ENCODE measurements at places on chromosomes 3 and 15.

- DNase-seq, result no peak
Measured at GRCh38 chr15:47588958-47589357, 128.3 kb upstream of the SEMA6D start.

DNA sequence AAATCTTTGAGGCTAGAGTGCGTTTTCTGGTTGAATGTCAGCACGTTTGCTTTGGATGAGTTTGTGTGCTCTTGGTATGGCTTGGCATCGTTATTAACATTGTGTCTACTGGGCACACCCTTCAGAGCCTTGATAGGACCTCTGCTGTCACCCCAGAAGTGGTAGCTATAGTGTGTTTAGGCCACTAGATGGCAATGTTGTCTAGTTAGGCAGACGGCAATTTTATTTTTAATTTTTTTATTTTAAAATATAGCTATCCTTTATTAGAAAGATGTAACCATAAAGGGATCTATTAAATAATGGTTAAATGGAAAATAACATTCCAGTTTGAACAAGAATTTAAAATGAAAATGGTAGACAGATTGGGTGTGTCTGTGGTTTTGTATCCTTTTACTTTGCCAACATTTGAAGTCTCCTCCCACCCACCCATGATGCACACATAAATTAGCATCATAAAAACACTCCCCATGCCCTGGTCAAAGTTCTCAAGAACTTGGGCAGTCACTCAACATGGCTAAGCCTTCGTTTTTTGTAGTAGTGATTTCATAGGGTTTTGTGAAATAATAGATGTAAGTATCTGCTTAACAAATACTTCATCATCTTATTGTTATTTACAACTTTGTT, 200.7 kb downstream of the KCNH8 start:
- no peak for DNase-seq

DNA sequence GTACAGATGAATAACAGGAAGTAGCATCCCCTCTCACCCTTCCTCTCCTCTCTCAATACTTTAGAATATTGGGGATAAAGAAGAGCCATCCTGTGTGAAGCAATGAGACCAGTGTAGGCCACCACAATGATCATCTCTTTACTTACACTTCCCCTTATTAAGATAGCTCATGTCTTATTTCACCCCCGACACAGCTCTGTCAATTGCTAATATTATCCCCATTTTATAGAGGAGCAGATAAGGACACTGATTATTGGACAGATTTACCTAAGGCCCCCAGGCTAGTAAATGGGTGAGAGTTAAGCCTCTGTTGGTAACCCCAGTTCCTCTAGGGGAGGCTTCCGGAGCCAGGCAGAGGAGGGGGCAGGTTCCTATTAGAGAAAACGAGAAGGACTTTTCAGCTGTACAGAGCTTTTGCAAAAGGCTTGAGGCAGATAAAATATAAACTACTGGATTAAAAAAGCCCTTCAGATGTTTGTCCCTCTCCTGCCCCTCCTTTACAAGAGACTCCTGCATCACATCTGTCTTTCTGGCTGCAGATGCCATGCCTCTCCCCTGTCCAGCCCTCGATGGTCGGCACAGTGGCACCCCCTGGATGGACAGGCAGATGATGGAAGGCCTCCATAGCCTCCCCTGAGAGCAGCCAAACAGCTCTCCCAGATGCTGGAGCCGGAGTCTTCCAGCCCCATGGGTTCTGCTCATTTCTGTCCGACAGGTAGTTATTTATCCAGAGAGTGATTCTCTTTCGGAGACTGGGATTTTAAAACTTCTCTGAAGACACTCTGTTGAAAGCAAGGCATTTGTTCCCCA, 49.4 kb upstream of the LCTL start:
- DNase-seq, result no peak

DNA sequence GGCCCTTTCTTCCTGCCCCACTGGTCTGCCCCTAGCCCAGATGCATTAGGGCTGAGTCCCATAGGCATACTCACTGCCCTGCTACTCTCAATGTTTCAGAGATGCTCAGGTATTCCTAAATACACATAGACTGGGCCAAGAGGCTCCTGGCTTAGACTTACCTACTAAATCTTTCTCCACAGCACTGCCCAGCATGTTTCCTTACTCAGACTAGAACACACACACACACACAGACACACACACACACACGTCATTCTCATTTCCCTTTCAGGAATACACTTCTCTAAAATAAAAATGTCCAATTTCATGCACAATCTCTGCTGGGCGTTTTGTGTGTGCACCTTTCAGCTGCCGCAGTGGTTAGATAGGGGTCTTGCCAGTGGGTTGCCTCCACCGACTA, 175.7 kb downstream of the FAM43A start:
- DNase-seq, result no peak

- no peak for DNase-seq
Measured at GRCh38 chr15:95557226-95558046, 773.1 kb upstream of the NR2F2 start.

- no peak for DNase-seq
Measured at GRCh38 chr3:123590685-123591450, 6.0 kb upstream of the HACD2 start.

DNA sequence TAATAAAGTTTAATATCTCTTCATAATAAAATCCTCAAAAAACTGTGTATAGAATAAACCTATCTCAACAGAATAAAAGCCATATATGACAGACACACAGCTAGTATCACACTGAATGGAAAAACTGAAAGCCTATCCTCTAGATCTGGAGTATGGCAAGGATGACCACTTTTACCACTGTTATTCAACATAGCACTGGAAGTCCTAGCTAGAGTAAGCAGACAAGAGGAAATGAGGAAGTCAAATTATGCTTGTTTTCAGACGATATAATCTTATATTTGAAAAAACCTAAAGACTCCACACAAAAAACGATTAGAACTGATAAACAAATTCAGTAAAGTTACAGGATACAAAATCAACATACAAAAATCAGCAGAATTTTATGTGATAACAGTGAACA, 57.4 kb upstream of the DIPK2A start:
- no peak for DNase-seq

- peak; percentile 65 for DNase-seq
Measured at GRCh38 chr3:63015614-63016309, 140.5 kb upstream of the CADPS start.

DNA sequence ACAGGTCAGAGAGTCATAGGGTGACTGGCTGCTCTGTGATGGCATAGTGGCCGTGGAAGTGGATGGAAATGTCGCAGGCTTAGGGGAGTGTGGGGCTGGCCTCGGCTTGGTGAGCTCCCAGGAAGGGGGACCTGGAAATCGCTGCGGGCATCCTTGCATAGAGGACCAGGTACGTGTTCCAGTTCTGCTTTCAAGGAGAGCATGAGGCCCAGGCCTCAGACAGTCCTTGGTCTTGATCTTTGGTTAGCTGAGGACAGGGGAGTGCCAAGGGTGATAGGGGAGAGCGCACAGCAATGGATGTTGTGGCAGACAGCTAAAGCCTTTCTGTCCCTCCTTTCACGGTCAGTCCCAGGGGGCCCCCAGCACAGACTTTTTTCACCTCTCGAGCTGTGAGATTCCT, 110.5 kb downstream of the SNRPN start:
- no peak for DNase-seq

DNA sequence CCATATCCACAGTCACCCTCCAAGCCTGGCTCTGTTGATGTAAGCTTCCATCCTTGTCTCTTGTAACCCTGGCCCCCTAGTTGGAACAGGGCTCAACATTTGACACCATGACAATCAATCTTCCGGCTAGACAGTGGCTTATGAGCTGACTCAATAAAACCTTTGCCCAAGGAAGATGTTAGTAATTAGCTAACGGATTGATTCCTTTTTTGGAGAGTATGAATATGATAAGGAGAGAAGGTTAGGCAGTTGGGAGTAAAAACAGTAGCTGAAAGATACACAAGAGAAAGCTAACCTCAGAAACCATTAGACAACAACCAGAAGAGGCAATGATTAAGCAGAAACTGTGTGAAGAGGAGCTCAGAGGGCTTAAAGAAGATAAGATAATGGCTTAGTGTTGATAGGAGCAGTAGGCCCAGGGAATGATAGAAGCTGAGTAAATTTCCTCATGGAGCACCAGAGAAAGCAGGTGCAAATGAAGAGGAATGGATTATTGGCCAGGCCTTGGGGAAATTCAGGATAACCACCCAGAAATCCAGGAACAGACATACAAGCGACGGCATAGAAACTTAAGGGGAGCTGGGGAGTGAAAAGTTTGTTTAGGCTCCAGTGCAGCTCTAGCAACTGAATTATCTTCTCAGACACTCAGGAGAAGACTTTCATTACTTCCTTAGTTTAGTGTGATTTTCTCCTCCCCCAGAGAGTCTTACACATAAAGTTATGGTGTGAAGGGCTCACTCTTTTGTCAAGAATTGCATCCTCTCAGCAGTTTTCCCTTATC, 7.8 kb upstream of the RFX7 start:
- DNase-seq, result no peak

DNA sequence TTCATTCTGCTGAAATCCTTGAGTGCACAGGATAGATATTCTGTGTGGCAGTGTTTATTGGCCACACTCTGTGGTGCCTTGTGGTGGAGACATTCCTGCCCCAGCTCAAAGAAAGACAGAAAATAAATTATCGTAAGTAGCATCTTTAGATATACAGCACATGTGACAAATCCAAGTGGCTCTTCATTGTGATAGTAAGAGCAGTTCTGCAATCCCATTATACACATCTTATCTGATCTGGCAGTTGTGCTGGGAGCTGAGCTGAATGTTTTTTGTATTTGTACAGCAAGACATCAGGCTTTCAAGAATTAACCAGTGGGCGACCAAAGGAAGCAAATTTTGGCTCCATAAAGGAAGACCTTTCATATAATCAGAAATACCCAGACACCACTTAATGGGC, 235.3 kb upstream of the MRPL3 start:
- no peak for DNase-seq

DNA sequence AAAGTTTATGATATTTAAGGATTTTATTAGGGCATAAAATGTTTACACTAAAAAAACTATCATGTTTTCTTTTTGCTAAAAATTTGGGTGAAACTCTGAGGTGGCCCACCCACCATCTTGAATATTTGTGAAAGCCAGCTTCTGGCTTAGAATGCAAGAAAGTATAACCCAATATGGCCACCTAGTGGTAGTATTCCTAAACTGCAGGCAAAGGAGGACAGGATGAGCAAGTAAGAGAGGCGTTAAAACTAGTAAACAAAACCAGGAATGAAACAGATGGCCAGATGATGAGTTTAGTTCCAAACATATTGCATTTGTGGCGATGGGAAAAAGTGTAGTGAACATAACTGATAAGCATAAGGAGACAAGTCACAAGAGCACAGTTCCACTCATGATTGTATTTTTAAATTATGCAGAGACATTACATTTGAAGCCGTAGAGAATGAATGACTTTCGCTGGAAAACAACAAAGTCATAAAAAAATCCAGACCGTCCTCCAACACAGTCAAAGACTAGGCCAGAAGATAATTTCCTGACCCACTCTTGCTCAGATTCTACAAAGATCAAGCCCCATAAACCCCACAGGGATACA, 103.3 kb upstream of the PRTG start:
- DNase-seq, result peak; percentile 48

GRCh38 chr3:188104050-188104449, 49.9 kb upstream of the LPP start:
- DNase-seq, result no peak

DNA sequence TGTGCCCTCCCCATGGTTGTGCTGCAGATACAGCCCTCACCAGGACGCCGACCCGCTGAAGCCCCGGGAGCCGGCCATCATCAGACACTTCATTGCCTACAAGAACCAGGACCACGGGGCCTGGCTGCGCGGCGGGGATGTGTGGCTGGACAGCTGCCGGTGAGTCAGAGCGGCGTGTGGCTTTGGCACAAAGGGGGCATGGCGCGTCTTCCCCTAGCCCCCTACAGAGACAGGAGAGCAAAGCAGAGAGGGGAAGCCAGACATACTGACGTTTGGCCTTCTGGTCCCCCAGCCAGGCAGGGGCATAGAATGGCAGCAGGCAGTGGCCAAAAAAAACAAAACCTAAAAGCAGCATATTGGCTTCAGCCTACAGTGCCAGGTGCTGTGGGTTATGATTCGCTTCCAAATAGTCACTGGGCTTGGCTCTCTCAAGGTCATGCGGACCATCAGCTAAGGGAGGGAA, 64.0 kb downstream of the MESD start:
- no peak for DNase-seq

GRCh38 chr3:119538772-119539171, 20.6 kb downstream of the CD80 start:
- no peak for DNase-seq

DNA sequence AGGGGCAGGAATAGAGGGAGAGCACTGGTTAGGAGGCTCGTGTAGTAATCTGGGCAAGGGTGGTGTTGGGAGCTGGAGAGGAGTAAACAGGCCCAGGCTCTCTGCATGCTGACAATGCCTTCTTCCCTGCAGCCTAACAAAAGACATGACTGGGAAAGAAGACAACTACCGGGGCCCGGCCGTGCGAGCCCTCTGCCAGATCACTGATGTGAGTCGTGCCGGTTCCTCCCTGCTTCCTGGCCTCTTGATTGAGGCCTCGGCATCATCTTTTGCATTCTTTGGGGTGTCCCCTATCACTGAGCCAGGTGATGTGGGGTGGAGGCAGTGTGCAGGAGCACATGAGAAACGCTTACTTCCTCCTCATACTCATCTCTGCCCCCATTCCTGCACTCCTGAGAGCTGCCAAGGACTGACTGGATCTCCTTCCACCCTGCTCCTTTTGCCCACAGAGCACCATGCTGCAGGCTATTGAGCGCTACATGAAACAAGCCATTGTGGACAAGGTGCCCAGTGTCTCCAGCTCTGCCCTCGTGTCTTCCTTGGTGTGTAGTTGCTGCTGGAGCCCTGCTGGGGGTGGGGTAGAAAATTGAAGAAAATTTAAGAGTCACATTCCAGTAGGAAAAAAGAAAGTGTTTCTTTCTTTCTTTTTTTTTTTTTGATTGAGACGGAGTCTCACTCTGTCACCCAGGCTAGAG, 5.3 kb downstream of the COPG1 start:
- DNase-seq, result no peak

GRCh38 chr15:43225201-43225949, 4.6 kb upstream of the EPB42 start:
- DNase-seq, result peak; percentile 49

- DNase-seq, result no peak
Measured at GRCh38 chr3:158836312-158836711, 34.5 kb downstream of the MFSD1 start.

- DNase-seq, result no peak
Measured at GRCh38 chr3:128973988-128974564, 19.8 kb downstream of the CFAP92 start.

GRCh38 chr3:46928282-46928681, 48.3 kb downstream of the CCDC12 start:
- DNase-seq, result no peak
